Posterior vena cava (tissue), 2 donors: ENCODE measurements at places on chromosomes 2 and 18. TPM values are rescaled to one million over a fixed set of nuclear protein-coding genes. Genes with fewer than 3 reads are reported as not detected.

The UGT1A4 gene
- total RNA-seq, result not detected

The ADAM23 gene
- total RNA-seq, result 3.4 TPM

The EFR3B gene
- 1.7 TPM for total RNA-seq

The CCBE1 gene
- total RNA-seq, result 3.0 TPM

The HOXD3 gene
- total RNA-seq, result 10.9 TPM

The MC2R gene
- not detected for total RNA-seq

The ANKRD53 gene
- 2.3 TPM for total RNA-seq

The PIGN gene
- 18.6 TPM for total RNA-seq

The PSMD1 gene
- total RNA-seq, result 76.9 TPM

The PHOSPHO2 gene
- 6.0 TPM for total RNA-seq

The CXCR1 gene
- 2.5 TPM for total RNA-seq

The IFIH1 gene
- total RNA-seq, result 11.1 TPM

The GNAL gene
- 27.9 TPM for total RNA-seq

The ANKRD30BL gene
- total RNA-seq, result 0.14 TPM

The C18orf54 gene
- 2.4 TPM for total RNA-seq

The SPTBN1 gene
- total RNA-seq, result 329 TPM

The BMPR2 gene
- total RNA-seq, result 83.6 TPM

The ABCG5 gene
- not detected for total RNA-seq

The ROCK1 gene
- total RNA-seq, result 114 TPM

The ATP8B1 gene
- 27.7 TPM for total RNA-seq

The CDH2 gene
- total RNA-seq, result 12.0 TPM

The MARCHF4 gene
- total RNA-seq, result not detected

The EPHA4 gene
- total RNA-seq, result 20.8 TPM

The NOL4 gene
- 0.79 TPM for total RNA-seq

The SDC1 gene
- total RNA-seq, result 3.0 TPM

The GPR45 gene
- not detected for total RNA-seq

The FOXD4L1 gene
- not detected for total RNA-seq

The NAT8 gene
- total RNA-seq, result not detected
